Endodermal cell (in vitro differentiated cells): ENCODE measurements at places on chromosomes 3 and 15.

DNA sequence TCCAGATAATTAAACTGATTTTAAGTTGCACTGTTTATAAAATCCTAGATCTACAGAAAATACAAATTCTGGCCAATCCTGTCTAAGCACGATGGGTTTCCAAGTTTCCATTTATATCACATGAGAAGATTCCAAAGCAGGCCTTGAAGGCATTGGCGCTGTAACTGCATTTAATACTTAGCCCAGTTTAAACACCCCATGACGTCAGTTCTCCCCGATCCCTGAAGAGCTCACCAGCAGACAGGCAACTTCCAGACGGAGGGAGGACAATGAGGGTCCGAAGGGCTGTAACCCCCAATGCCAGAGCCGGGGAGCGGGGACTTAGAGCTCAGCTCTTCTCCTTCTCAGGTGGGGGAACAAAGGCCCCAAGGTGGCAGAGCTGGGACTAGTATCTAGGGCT lies 117.3 kb downstream of the XXYLT1 start:
- no peak for DNase-seq

DNA sequence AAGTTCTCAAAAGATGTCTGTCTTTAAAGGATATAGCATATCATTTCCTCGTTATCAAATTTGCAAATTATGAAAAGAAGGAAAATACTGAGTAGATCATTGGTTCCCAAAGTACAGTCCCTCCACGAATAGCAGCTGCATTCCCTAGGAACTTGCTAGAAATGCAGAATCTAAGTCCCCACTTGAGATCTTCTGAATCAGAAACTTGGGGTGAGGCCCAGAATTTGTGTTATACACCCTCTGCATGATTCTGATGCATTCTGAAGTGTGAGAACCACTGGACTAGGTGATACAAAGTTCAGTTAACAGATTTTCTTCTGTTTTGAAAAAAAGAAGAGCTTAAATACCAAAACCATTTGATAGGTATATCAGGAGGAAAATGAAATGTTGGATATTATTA lies 77.1 kb downstream of the SLC25A26 start:
- DNase-seq, result no peak

- no peak for DNase-seq
Measured at GRCh38 chr3:42729404-42730145, 27.0 kb upstream of the HHATL start.

DNA sequence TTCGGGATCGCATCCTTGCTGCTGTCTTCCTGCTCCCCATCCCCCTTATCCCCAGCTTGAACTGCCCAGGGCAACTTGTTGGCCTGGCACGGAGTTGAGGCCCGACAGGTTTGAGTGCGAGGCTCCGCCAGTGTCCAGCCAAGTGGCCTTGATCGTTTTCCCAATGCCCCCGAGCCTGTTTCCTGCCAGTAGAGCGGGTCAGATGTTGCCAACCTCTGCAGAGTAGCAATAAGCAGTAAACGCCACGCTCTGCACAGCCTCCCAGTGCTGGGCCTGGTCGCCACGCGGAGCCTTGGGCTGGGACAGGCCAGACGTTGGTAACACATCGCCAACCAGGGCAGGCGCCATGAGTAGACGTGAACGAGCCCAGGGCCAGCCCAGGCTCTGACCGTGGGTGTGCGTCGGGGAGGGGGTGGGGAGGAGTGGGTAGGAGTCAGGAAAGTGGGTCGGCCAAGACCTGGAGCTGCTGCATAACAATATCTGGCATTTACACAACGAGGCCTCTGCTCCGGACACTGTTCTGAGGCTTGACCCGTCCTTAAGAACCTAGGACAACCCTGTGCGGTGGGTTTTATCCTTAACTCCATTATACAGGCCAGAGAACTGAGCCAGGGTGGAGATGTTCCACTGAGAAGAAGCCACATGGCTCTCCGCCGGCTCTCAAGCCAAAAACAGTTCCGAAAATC lies 444 bp upstream of the ABHD14A start:
- no peak for DNase-seq

- DNase-seq, result no peak
Measured at GRCh38 chr3:187196573-187197334, 532 bp upstream of the RTP1 start.

DNA sequence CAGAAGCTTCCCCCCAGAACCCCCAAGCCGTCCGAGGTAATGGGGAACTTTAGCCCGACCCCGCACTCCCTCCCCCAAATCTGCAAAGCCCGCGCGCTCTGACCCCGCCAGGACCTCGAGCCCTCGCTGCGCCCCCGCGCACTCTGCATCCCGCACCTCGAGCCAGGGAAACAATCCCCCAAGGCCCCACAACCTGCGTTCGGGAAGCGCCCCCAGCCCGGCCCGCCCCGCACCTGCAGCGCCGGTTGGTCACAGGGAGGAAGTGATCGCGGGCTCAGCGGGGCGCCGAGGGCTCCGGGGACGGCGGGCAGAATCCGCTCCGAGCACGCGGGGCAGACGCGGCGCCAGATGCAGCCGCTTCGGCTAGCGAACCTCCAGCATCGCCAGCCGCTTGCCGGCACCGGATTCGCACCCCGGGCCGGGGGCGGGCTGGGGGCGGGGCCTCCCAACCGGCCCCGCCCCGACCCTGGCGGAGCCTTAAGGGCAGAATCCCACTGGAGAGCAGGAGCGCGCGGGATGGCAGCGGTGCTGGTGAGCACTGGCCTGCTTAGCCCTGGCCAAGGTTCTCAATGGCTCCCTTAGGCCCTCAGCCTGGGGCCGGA lies at the start of gene CAMKV:
Gene CAMKV (minus strand): TSS at position 382 of the 602 bp plus-strand sequence. CDS start 7,518 bp downstream, outside the sequence.
- peak; percentile 86 for DNase-seq

DNA sequence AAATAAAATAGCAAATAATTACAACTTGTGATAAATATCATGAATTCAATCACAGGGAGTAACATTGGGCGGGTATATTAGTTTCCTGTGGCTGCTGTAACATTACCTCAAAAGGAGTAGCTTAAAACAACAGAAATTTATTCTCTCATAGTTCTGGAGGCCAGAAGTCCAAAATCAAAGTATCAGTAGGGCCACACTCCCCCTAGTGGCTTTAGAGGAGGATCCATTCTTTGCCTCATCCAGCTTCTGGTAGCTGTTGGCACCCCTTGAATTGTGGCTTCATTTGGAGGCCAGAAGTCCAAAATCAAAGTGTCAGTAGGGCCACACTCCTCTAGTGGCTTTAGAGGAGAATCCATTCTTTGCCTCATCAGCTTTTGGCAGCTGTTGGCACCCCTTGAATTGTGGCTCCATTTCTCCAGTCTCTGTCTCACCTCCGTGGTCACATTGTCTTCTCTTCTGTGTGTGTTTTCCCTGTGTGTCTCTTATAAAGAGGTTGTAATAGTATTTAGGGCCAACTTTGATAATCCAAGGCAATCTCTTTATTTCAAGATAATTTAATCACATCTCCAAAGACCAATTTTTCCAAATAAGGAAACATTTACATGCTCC lies 3.1 kb upstream of the CFAP20DC start:
- peak; percentile 61 for DNase-seq

GRCh38 chr15:45242289-45242688 lies 9.7 kb upstream of the SLC28A2 start:
- DNase-seq, result no peak

DNA sequence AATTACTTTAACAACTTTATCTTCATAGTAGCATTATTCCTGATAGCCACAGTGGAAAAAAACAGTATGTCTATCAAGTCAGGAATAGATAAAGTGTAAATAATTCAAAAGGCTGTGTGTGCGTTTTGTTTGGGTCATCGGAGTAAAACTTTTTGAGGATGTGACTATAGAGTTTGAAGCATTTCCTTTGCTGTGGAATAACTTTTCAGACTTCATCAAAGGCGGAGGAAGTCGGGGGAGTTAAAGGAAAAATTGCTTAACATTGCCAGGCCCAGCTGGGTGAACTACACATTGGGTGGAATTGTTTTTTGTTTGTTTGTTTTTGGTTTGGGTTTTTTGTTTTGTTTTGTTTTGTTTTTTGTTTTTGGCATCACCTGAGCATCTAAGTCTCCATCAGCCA lies 70.4 kb upstream of the CRTC3 start:
- DNase-seq, result no peak

DNA sequence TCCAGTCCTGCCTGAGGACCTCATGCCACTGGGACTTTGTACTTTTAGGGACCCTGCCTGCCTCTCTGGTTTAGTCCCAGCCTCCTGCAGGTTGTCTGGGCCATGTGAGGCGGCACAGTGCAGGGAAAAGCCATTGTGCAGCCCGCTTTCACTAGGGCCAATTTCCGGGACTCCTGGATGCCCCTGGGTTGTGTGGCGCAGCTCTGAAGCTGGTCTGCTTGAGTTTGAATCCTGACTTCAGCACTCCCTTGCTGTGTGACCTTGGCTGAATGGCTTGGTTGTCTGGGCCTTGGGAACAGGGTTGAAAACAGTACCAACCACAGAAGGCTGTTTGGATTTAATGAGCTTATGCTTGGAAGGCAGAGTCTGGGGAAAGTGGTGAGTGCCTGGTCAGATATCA lies 8.3 kb downstream of the TEX264 start:
- DNase-seq, result no peak

DNA sequence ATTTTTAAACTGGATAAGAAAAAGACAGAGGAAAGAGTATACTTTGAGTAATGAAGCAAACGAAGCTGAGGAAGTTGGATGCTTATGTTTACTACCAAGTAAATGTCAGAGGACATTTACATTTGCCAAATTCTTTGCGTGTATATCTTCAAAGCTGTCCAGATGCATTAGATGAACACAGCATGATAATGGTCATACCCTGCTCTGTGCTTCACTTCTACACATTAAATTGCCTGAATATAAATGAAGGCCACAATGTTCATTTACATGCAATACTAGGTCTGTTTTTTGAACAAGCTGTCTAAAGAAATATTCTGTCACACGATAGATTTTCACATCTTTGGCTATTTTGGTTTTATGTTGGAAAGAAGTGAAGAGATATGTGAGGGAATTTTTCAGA lies 405.8 kb upstream of the ADAMTS9 start:
- no peak for DNase-seq

DNA sequence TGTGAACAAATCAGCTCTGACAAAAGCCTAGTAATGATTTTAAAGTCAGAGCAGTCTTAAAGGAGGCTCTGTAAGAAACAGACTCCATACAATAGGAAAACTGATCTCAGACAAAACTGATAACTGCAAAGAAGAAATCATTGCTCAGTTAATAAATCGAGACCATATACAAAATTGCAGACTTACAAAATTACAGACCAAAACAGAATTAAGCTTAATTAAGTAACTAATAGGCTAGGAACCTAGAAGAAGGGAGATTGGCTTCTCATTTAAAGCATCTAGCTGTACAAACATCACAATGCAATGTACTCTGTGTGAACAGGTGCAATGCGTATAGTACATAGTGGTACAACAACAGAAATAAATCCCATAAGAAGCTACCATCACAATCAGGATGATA lies 46.3 kb downstream of the ZBTB20 start:
- no peak for DNase-seq

DNA sequence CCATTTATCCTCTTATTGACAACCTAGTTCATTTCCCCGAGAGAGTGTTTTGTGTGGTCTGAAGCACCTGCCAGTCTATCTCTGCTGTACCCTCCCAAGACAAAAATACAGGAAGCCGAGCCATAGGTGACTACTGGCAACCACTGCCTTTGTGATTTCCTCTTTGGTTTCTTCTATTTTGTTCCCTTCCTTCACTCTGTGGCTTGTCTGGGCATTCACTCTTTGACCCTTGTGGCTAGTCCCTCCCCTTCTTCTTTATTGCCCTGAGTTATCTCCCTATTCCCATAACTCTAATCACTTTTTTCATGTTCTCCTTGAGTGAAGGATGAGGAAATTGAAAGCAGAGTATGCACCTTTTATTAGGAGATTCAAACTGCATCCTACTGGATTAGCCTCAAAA lies at the start of gene ADGRG7:
Gene ADGRG7 (plus strand): TSS at position 297 of the 400 bp plus-strand sequence. CDS start 256 bp downstream, outside the sequence.
- DNase-seq, result no peak

GRCh38 chr3:8069471-8069870 lies 432.2 kb upstream of the LMCD1 start:
- DNase-seq, result peak; percentile 57

DNA sequence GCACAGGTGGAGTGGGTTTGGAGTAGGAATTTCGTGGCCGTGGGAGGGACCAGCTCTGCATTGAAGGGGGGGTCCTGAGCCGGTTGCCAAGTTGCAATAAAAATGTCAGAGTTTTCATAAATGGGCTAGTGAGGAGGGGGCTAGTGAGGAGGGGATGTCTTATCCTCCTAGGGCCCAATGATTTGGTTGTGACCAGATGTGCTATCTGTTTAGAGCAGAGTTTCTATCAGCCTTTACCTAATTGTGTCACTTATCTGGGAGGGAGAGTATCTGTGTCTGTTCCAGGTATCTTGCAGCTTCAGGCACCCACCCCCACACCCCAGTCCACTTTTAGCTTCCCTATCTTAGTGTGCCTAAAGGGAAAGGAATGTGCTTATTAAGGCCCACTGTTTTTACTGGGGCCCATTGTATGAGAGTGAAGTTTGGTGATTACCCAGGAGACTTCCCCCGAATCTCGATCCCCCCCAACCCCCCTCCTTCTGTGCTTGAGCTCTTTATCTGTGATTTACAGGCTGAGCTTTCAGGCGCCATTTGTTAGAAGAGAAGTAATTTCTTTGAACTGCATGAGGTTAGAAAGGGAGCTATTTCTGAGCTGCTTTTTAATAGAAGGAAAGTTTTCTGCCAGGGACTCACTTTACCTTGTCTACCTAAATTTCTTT lies 42.6 kb downstream of the PPCDC start:
- DNase-seq, result no peak

GRCh38 chr15:51114437-51115119 lies 19.9 kb upstream of the TNFAIP8L3 start:
- no peak for DNase-seq

- DNase-seq, result no peak
Measured at GRCh38 chr3:65884071-65884470, 154.6 kb downstream of the MAGI1 start.

- DNase-seq, result no peak
Measured at GRCh38 chr3:138960417-138960852, 13.4 kb downstream of the FOXL2NB start.

GRCh38 chr3:188446014-188446413 lies 292.1 kb downstream of the LPP start:
- DNase-seq, result no peak

GRCh38 chr15:50262533-50262932 lies 3.0 kb downstream of the HDC start:
- no peak for DNase-seq

GRCh38 chr3:126104742-126105605 lies 21.1 kb upstream of the SLC41A3 start:
- DNase-seq, result peak; percentile 31

GRCh38 chr15:52385670-52386069 lies 90.1 kb upstream of the MYO5C start:
- no peak for DNase-seq

- DNase-seq, result peak; percentile 47
Measured at GRCh38 chr3:112519424-112520001, 20.2 kb upstream of the BTLA start.

DNA sequence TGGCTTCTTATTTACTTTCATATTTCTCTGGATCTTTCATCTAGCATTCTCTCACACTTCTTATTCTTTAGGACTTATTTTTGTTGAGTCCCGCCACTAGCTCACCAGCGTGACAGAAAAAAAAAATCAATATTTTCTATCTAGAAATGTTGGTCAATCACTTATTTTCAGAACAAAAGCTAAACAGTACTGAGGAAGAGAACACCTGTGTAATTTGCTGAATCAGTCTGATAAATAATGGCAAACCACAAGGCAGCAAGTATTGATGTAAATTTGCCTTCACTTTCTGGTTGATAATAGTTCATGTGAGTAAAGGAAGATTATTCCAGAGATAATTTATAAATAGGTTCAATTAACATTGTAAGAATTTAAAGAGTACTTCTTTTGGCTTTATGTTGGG lies 179.2 kb downstream of the BCHE start:
- no peak for DNase-seq

GRCh38 chr3:129317848-129318247 lies 39.2 kb downstream of the HMCES start:
- DNase-seq, result peak; percentile 42

- no peak for DNase-seq
Measured at GRCh38 chr3:11928381-11928780, 75.8 kb upstream of the SYN2 start.
